ENCODE measurements at places on chromosomes 16 and 17. TPM values are rescaled to one million over a fixed set of nuclear protein-coding genes. Genes with fewer than 3 reads are reported as not detected.

- H3K27me3 ChIP-seq = no peaks in the 10 kb centered on the region
- peak; percentile 92 for DNase-seq
- H3K27ac ChIP-seq = peak overlapping the region; percentile 96
- H3K4me1 ChIP-seq = peaks cover 18% of the 10 kb centered on the region
Measured at GRCh38 chr16:637081-638018, 1.2 kb upstream of the METTL26 start.

DNA sequence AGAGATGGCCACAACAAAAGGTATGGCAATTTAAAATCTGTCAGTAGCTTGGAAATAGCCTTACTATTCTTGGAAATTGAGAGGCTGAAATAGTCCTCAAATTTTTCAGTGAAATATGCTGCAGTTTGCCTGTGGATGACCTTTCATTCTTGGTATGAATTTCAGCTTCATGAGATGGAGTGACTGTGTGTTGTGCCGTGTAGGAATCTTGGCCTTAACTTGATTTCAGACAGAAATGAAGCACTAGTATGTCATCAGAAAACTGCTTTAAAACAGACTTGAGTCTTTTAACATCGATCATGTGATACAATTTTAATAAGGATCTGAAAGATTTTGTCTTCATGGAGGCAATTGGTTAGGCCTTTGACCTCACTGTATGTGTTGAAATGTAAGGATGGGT is 247.2 kb downstream of the CNTNAP4 start:
- no peak for DNase-seq
- no peak overlapping the region for H3K4me3 ChIP-seq
- no peaks in the 10 kb centered on the region for H3K27me3 ChIP-seq
- no peaks in the 10 kb centered on the region for H3K36me3 ChIP-seq

GRCh38 chr16:3484318-3485096 is 10.8 kb downstream of the C16orf90 start:
- no peaks in the 10 kb centered on the region for H3K27me3 ChIP-seq
- no peak overlapping the region for H3K4me3 ChIP-seq
- no peaks in the 10 kb centered on the region for H3K36me3 ChIP-seq
- no peak for DNase-seq

- H3K4me3 ChIP-seq = no peak overlapping the region
- no peak overlapping the region for H3K27ac ChIP-seq
- peaks cover 11% of the 10 kb centered on the region for H3K27me3 ChIP-seq
- no peaks in the 10 kb centered on the region for H3K36me3 ChIP-seq
- H3K4me1 ChIP-seq = no peaks in the 10 kb centered on the region
Measured at GRCh38 chr16:27108051-27108770, 41.5 kb downstream of the C16orf82 start.

DNA sequence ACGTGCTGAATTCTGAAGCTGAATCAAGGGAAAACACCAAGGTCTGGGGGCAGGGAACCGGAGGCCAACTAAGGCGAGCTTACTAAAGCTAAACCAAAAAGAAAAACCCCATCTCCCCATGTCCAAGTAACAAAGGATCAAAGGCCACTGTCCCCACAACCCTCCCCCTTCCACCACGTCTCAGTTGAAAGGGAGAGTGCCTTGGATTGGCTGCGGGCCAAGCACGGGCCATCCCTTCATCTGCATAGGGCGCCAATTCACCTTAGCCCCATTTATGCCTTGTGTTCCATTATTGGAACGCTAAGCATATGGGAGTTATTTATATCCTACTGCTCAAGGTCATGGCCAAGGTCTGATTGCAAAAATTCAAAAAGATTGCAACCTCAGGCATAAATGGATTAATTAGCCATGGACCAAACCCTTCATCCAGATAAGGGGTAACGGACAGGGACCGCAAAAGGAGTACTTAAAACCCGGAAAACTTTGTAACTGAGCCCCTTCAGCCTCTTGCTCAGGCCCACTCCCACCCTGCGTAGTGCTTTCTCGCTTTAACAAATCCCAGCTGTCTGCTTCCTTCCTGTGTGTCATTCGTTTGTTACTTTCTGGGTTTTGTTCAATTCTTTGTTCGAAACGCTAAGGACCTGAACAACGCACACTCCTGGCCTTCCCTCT is 740 bp upstream of the ATP6V0D1 start:
- peaks cover 11% of the 10 kb centered on the region for H3K36me3 ChIP-seq
- H3K4me3 ChIP-seq = peak overlapping the region; percentile 31
- peaks cover 4% of the 10 kb centered on the region for H3K4me1 ChIP-seq
- DNase-seq = peak; percentile 62
- no peak overlapping the region for H3K27ac ChIP-seq

DNA sequence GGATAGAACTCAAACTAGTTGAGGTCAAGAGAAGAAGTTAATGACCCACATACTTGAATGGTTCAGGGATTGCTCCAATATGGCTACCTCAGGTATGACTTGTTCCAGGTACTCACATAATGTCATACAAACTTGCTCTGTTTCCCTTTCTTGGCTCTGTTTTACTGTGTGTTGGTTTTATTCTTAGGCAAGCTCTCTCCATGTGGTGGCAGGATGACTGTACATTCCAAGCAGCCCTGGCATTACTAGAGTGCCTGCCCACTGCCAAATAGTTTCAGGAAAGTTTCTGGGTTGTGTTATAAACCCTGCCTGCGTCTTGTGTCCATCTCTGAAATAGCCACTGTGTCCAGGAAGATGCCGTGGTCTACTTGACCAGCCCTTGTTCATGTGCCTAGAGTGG is 476.8 kb downstream of the SHISA9 start:
- H3K4me3 ChIP-seq = no peak overlapping the region
- H3K4me1 ChIP-seq = no peaks in the 10 kb centered on the region
- H3K36me3 ChIP-seq = no peaks in the 10 kb centered on the region
- H3K27me3 ChIP-seq = no peaks in the 10 kb centered on the region
- no peak overlapping the region for H3K27ac ChIP-seq

DNA sequence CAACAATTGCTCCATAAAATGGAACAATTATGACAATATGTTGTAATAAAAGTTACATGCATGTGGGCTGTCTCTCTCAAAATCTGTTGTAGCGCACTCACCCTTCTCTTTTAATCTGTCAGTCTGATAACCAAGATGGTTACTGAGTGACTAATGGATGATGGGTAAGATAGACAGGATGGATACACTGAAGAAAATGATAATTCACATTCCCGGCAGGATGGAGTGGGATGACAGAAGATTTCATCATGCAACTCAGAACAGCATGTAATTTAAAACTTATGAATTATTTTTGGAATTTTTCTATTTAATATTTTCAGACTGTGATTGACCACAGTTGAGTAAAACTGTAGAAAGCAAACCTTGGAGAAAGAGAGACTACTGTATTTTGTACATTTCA is 30.5 kb downstream of the CDH13 start:
- no peaks in the 10 kb centered on the region for H3K36me3 ChIP-seq
- no peak for DNase-seq
- no peak overlapping the region for H3K27ac ChIP-seq
- H3K27me3 ChIP-seq = no peaks in the 10 kb centered on the region
- H3K4me3 ChIP-seq = no peak overlapping the region

Gene KRTAP4-2
- not detected for total RNA-seq

DNA sequence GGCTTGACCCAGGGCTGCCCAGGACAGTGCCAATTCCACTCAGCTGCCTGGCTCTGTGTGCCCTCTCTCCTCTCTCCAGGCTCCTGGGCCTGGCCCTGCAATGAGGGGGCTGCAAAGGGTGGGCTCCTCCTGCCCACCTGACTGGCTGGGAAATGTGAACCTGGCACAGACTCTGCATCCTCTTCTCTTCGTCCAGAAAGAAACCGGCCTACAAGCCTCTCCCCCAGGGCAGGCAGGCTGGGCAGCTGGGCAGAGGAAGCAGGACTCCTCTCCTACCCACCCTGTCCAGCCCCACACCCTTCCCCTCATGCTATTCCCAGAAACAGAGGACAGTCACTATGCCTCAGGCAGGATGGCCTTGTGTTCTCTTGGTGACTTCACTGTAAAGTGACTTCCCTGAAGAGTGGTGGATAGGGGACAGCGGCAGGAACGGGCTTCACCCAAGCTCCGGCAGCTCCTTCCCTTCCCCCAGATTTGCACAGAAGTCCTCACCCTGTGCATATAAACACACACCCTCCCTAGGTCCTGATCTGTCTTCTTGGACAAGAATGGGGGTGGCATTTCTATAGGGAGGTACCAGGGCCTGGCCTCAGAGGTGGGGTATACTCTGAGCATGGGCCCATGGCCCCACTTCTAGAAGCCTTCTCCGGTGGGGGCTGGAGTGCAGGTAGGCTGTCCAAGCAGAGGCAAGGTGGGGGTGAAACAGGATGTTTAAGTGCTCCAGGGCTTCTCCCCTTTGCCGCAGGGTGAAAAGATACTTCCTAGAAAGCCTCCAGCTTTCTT is 4.9 kb upstream of the STAT5A start:
- H3K36me3 ChIP-seq = no peaks in the 10 kb centered on the region
- no peak overlapping the region for H3K4me3 ChIP-seq
- peaks cover 20% of the 10 kb centered on the region for H3K4me1 ChIP-seq
- no peaks in the 10 kb centered on the region for H3K27me3 ChIP-seq
- no peak overlapping the region for H3K27ac ChIP-seq

Gene PRRT2
- total RNA-seq = 0.74 TPM

DNA sequence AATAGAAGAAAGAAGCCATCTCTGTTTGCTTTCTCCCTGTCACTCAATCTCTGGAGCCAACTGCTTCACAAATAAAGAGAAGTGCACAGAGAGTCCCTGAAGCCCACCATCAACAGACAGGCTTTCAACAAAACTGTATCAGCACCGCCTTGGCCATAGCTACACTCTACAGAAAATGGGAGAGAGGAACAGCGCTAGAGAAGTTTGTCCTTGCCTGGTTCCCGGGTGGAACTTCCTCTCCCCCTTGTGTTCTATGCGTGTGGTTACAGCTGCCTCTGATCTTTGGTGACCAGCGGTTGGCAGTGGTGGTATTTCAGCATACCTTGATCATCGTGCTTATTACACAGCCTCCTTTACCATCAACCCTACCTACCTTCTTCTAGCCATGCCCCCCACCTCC is 91.4 kb upstream of the CCL2 start:
- no peaks in the 10 kb centered on the region for H3K4me1 ChIP-seq
- no peak overlapping the region for H3K27ac ChIP-seq
- H3K27me3 ChIP-seq = peaks cover 8% of the 10 kb centered on the region
- H3K36me3 ChIP-seq = no peaks in the 10 kb centered on the region

- no peak for DNase-seq
- no peaks in the 10 kb centered on the region for H3K36me3 ChIP-seq
- H3K4me1 ChIP-seq = no peaks in the 10 kb centered on the region
- H3K4me3 ChIP-seq = no peak overlapping the region
Measured at GRCh38 chr16:57721356-57722209, 14.0 kb upstream of the KATNB1 start.

Gene DRC3
- 2.6 TPM for total RNA-seq

- no peak overlapping the region for H3K27ac ChIP-seq
- no peak overlapping the region for H3K4me3 ChIP-seq
- no peaks in the 10 kb centered on the region for H3K4me1 ChIP-seq
- no peak for DNase-seq
- no peaks in the 10 kb centered on the region for H3K36me3 ChIP-seq
- H3K27me3 ChIP-seq = no peaks in the 10 kb centered on the region
Measured at GRCh38 chr16:52469775-52470174, 77.2 kb downstream of the TOX3 start.

DNA sequence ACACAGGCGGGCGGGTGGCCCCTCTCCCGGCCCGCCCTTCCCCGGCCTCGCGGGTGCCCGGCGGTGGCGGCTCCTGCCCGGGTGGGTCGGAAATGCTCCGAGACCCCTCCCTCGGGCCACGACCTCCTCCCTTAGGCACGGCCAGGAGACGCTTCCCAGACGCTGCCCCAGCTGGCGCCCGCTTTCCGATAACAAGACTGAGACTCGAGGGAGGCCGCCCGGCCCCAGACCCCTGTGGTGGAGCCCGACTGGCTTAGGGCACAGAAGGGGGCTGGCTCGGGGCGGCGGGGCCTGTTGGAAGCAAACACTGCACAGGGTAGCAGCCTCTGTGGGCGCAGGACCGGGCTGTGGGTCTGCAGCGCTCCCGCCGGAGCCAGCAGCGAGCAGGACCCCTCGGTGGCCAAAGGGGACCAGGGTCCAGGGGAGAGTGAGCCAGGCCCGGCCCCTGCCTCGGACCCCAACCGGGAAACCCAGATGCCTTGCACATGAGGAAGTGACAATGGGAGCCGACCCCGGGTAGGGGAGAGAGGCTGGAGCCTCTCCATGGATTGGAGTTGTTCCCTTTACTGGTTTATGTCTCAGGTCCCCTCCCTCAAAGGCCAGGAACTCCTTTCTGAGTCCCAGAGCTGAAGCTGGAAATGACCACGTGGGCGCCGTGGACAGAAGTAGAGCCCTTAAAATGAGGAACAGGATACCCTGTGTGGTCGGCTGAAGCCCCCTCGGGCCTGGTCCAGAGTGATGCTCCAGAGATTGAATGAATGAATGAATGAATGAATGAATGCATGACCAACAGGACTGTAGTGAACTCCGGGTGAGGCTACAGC is 19.8 kb upstream of the ADCY7 start:
- peaks cover 20% of the 10 kb centered on the region for H3K27me3 ChIP-seq
- no peak overlapping the region for H3K27ac ChIP-seq
- DNase-seq = no peak

Gene TUBB3
- 0.53 TPM for total RNA-seq

DNA sequence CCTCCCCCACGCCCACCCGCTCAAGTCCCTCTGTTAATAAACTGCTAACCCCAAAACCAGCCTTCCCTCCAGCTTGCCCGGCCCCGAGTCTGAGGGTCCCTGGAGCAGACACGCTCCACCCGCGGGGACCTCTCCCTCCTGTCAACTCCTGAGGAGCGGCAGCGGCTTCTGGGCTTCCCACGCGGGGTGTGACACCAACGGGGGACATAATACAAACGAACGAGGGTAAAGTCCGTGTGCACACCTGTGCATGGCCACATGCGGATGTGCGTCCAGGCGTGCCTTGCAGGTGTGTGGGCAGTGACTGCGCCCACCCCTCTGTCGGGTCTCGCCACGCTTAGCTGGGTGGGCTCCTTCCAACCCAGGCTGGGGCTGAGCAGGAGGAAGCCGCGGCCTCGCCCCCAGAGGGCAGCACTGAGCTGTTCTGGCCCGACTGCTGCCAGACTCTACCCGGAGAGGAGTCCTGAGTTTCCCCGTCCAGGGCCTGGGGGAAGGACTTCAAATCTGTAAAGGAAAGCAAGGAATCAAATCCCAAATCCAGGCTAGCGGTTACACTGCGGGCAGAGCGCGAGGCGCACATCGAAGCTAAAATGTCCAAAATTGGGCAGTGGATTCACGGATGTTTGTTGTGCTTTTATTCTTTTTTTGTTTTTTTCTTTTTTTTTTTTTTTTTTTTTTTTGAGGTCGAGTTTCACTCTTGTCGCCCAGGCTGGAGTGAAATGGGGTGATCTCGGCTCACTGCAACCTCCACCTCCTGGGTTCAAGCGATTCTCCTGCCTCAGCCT is 24.2 kb upstream of the KRT17 start:
- H3K27ac ChIP-seq = no peak overlapping the region
- H3K4me1 ChIP-seq = no peaks in the 10 kb centered on the region
- peak; percentile 84 for DNase-seq

Gene CHD9NB
- 0.53 TPM for total RNA-seq

- H3K27me3 ChIP-seq = peaks cover 38% of the 10 kb centered on the region
- H3K27ac ChIP-seq = no peak overlapping the region
- H3K4me3 ChIP-seq = no peak overlapping the region
- no peaks in the 10 kb centered on the region for H3K36me3 ChIP-seq
- peaks cover 6% of the 10 kb centered on the region for H3K4me1 ChIP-seq
Measured at GRCh38 chr17:1275962-1276736, 3.3 kb upstream of the TRARG1 start.

- peaks cover 9% of the 10 kb centered on the region for H3K4me1 ChIP-seq
- DNase-seq = no peak
- no peak overlapping the region for H3K27ac ChIP-seq
- H3K36me3 ChIP-seq = no peaks in the 10 kb centered on the region
- no peak overlapping the region for H3K4me3 ChIP-seq
- H3K27me3 ChIP-seq = no peaks in the 10 kb centered on the region
Measured at GRCh38 chr16:893360-893759, 77.4 kb downstream of the LMF1 start.

- H3K4me3 ChIP-seq = no peak overlapping the region
- H3K4me1 ChIP-seq = no peaks in the 10 kb centered on the region
- no peaks in the 10 kb centered on the region for H3K36me3 ChIP-seq
Measured at GRCh38 chr16:26344240-26344776, 652.5 kb downstream of the HS3ST4 start.

Data from heart right ventricle (tissue), 16 donors.